Activated CD4-positive, alpha-beta T cell treated with anti-CD3 and anti-CD28 coated beads, Interleukin-2, amount 50 U/mL, for 48 hours (primary cell): ENCODE measurements at places on chromosomes 2 and 18.

DNA sequence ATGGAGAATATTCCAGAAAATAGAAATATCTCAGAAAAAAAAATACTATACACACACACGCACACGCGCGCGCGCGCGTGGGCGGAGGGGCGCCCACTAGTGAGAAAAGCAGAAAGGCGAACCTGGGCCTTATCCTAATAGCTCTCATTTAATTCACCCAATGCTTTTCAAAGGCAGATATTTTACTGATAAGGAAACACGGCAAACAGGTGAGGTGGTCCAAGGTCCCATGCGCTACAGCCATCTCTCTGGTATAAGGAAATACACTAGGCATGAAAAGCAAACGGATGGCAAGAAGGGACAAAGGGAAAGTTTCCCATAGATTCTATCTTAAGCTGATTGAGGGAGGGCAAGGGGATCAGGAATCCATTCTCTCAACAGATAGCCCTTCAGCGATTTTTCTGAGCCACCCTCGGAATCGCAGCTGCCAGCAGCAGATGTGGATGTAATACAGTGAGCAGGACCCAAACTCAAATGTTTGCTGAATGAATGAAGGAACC, 136.7 kb downstream of the TMEM247 start:
- DNase-seq, result no peak

GRCh38 chr2:69693059-69693774, 48.7 kb upstream of the ANXA4 start:
- DNase-seq, result no peak

- no peak for DNase-seq
These were observed 103.4 kb upstream of the CAVIN2 start for GRCh38 chr2:191950132-191950874.

DNA sequence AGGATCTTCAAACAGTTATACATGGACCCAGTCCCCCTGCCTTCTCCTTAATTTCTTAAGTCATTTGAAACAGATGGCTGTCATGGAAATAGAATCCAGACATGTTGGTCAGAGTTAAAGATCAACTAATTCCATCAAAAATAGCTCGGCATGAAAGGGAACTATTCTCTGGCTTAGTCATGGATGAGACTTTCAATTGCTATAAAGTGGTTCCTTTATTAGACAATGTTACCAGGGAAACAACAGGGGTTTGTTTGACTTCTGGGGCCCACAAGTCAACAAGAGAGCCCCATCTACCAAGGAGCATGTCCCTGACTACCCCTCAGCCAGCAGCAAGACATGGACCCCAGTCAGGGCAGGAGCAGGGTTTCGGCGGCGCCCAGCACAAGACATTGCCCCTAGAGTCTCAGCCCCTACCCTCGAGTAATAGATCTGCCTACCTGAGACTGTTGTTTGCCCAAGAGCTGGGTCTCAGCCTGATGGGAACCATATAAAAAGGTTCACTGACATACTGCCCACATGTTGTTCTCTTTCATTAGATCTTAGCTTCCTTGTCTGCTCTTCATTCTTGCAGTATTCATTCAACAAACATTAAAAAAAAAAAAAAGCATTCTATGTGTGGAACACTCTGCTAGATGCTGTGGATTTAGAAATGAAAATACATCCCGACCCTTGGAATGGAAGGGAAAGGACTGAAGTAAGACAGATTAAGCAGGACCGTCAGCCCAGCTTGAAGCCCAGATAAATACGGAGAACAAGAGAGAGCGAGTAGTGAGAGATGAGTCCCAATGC, 4.6 kb downstream of the TTR start:
- no peak for DNase-seq

- no peak for DNase-seq
These were observed 20.0 kb downstream of the BUB1 start for GRCh38 chr2:110657724-110658305.

GRCh38 chr18:54824761-54825160, 3.5 kb upstream of the RAB27B start:
- no peak for DNase-seq

DNA sequence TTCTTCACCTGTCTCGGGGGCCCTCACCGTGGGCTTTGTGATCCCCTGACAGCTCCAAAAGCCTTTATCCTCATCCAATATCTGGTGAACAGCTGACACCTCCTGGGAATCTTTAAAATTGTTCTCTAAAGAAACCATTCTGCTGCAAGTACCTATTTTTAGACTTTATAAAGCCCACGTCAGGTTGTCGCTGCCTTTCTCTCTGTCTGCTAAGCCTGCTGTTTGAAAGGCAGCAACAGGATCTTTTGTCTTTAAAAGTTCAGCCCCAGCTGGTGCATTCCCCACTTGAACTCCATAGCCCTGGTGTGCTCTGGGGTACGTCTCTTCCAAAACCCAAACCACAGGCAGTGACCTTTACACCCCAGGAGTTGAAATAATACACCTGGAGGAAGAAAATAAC, 145.0 kb downstream of the NEDD4L start:
- no peak for DNase-seq

DNA sequence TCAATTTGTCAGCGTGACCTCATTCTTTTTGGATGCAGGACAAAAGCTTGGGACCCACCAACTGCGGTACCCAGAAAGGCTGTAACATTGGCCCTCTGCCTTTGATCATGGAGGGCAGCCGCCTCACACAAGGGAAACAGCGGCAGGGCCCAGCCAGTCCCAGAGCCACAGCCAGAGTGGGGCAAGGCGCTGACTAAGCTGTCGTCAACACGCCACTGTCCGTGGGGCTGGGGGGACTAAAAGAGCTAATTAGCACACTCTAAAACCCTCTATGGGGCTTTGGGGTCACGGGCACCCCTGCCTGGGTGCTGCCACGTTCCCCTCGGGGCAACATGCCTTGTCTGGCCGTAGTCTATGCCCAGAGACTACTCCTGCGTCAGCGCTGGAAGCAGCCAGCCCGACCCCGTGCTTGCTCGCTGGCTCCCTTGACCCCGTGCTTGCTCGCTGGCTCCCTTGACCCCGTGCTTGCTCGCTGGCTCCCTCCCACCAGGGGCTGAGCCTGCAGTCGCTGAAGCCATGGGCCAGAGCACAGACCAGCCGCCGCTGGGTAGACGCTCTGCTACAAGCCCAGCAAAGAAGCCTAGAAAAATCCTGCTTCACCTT, 598.4 kb downstream of the MBD2 start:
- no peak for DNase-seq

DNA sequence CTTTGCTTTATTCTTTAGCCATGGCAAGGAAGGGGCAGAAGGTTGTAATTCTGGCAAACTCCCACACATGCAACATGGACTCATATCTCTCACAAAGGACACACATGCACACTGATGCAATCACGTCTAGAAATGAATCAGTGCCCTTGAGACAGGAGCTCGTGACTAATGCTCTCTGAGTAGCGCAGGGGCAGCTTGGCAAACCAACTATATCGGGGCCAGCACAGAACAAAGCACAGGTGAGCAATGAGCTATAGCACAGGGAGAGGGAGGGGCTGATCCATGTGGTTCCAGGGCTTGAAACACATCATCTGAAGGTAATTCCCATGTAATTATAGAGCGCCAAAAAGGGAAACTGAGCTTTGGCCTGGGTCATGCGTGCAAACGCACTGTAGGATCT, 165.2 kb upstream of the KLF7 start:
- DNase-seq, result peak; percentile 73

DNA sequence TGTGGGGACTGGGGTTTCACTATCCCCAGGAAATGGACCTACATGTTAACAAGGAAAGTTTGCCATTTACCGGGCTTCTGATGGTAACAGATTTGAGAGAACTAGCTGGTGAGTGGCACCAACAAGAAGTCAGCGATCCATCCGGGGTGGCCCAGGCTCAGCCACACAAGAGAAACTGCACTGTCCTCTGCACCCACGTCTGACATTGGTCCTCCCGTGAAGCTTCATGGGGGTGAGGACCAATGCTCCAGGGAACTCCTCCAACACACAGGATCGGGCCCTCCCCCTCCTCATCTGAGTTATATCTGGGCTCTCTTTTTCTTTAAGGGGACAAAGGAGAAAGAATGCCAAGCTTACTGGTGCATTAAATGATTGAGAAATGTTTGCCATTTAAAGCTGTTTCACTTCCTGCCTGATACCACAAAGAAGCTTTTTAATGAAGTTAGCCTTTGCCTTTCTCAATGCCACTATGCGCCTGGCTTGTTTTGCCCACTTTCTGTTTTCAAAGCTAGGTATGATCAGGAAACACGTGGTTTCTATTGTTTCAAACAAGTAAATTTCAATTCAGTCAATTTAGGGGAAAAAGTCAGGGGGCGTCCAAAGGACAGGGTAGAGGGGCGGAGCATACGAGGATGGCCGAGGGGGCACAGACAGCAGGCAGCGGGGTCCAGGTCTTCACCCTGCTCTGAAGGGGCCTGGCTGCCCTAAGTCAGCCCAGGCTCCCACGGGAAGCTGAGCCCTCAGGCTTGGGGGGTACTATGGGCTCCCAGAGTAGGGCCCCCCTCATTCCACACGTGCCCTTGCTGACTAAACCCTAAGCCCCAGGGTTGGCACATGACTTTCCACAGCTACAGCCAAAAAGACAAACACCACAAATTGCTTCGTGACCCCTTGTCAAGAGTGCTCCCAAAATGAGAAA, 204.0 kb upstream of the ID2 start:
- no peak for DNase-seq

GRCh38 chr18:22465859-22466457, 48.2 kb upstream of the CTAGE1 start:
- DNase-seq, result no peak

DNA sequence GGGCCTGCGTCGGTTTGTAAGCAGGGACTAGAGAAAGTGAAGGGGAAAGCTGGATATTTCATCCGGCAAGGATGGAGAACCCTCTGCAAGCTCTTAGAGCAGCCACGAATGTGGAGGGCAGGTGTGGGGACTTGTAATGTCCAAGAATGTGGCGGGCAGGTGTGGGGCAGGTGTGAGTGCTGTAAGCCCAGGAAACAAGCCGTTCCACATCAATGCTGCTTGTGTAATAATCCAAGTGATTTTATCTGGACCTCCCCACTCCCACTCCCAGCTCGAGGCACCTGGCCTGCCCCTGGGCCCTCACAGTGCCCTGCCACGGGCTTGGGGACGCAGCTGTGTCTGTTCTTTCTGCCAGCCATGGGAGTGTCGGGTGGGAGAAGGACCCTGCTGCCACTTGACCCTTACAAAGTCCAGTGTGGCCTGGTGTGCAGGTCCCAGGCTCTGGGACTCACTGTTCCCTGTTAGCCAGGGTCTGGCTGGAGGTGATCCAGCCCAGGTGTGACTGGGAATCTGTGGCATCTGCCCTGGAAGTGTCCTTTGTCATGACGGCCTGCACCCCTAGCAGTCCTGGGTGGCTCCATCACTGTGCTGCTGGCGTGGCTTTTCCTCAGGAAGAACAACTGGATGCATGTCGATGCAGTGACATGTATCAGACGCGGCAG, 42.8 kb downstream of the SOX11 start:
- DNase-seq, result no peak

DNA sequence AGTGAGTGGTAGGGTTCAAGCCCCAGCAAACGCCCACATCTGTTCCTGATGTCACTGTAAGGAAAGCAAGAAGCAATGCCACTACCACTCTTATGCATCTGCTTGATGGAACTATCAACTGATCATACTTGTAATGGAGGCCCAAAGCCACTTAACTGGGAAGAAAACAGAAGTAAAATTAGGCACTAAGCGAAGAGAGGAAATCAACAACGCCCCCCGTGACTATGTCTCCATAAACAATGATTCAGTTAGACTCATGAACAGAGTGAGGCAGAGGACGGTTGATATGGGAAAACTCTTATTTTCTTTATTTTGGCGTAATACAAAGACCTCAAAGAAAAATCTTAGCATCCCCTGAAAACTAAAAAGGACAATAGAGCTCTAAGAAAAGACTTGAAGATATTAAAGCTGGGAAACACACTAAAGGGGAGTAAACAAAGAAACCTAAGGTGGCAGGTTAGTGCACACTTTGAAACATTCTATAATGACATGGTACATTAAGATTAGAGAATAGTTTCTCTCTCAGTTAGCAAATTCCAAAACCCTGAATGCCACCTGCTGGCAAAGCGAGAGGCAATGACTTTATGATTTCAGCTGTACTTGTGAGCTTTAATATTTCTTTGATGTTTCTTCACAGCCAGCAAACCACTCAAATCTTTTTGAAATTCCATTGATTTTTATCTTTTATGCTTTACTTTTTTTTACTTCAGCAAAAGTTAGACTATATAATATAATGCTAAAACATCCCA, 86.5 kb downstream of the LRP2 start:
- no peak for DNase-seq

DNA sequence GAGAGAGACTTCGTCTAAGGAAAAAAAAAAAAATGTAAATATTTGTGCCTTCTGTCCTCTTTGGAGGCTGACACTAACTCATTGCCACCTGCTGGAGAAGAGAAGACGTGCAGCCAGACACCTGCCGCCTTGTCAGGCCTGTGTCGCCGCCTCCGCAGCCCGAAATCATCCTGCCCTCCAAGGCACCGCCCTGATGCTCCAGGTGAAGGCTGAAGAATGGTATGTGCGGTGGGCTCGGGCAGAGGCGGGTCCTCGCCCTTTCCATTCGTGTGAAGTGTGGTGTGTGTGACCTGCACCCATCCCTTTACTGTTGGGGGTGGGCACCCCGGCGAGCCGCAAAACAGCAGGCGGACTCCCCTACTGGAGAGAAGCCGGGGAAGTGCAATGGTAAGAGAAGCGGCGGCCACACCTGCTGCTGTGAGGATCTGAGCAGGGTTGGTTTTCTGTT, 60.4 kb downstream of the FAM161A start:
- peak; percentile 80 for DNase-seq

GRCh38 chr2:2838548-2838845, 507.4 kb upstream of the MYT1L start:
- DNase-seq, result no peak

DNA sequence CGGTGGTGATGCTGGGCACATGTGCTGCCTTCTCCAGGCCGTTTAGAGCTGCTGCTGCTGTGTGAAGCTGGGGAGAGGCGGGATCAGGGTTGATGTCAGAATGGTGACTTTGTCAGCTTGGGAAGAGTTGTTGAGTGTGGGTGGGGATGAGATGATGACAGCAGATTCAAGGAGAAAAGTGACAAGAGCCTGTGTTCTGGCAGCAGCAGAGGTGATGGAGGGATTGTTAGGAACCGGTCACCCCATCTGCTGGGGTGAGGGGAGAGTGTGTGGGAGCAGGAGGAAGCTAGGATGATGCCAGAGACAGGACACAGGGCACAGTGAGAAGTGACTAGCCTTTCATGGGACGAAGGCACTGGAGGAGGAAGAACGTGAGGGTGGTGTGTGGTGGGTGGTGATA, 345.5 kb downstream of the RNF144A start:
- no peak for DNase-seq

DNA sequence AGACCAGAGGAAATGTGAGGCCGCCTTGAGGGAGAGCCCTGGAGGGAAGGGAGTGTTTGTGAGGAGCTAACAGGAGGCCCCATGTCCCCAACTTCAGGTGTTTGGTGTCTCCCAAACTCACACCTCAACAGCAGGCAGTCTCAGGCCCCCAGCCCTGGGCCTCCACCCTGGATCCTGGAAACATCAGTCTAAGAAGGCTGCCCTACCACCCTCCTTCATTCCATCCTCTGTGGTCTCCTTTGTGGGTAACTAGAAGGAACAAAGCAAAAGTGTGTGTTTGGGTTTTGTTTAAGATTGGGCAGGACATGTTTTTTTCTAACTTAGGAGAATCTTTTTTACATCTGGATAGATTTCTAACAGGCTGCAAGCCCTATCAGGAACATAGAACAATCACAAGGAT, 404.3 kb downstream of the BCL11A start:
- no peak for DNase-seq
